ENCODE measurements at places on chromosomes 2 and 18. TPM values are rescaled to one million over a fixed set of nuclear protein-coding genes. Genes with fewer than 3 reads are reported as not detected.

DNA sequence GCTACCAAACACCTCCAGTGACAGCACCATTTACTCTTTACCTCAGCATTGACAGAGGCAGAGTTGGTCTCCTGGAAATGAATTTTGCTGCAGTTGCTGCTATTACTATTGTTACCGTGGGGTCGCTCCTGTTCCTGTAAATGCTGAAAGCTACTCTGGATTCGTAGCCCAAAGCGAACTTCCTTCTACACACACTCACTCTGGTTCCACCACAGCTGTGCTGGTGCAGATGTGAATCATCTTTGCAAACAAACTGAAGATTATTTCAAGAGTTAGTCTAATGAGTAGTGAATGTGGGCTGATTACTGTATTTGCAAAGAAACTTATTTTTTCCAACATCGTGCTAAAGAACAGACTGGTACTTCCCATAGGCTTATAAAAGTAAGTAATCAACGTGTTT lies 304.0 kb downstream of the LPIN1 start:
- H3K4me3 ChIP-seq = no peak overlapping the region
- no peaks in the 10 kb centered on the region for H3K36me3 ChIP-seq
- H3K4me1 ChIP-seq = no peaks in the 10 kb centered on the region
- DNase-seq = peak; percentile 23
- no peaks in the 10 kb centered on the region for H3K27me3 ChIP-seq

DNA sequence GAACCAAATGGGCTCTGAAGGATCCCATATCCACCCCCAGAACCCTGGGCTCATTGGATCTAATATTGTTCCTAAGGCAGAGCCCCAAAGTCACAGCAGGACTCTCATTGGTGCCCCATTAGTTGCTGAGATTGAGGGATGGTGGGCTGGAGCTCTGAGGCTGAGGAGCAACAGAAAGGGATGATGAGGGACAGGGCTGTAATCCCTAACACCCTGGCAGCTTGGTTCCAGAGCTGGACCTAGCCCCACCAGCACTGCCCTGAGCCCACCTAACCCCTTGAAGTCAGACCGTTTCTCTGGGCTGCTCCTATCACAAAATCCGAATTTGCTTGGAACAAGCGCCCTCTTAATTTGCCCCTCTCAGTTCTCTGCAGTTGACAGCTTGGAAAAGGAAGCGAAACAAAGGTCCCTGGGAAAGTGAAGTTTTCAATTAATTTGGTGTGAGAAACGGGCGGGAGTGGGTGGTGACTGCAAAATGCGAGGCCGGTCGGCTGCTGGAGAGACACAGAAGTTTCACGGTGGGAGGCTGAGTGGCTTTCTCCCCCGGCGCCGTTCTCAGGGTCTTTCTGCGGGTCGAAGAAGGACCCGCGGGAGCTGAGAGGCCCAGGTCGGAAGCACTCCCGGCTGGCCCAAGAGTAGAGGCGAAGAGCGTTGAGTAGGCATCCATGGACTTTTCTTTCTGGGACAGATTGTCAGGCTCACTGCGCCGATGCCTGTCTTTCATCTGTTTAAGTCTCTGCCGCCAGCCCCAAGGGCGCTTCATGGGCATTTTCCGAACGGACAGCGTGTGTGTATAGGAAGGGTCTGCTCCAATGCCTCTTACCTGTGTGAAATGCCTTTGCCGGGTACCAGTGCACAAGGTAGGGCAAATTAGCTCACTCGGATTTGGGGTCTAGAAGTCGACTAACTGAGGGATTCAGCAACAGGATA lies 927 bp upstream of the HOXD13 start:
- peaks cover 7% of the 10 kb centered on the region for H3K4me1 ChIP-seq
- H3K27ac ChIP-seq = peak overlapping the region; percentile 88
- H3K27me3 ChIP-seq = peaks cover 95% of the 10 kb centered on the region
- no peak for DNase-seq
- peak overlapping the region; percentile 21 for H3K4me3 ChIP-seq

The UPP2 gene
- 0.52 TPM for total RNA-seq

The GPR75 gene
- 1.5 TPM for total RNA-seq

The REG3G gene
- total RNA-seq = not detected

- H3K36me3 ChIP-seq = no peaks in the 10 kb centered on the region
- peaks cover 4% of the 10 kb centered on the region for H3K4me1 ChIP-seq
- no peak overlapping the region for H3K4me3 ChIP-seq
- no peak overlapping the region for H3K27ac ChIP-seq
- H3K27me3 ChIP-seq = no peaks in the 10 kb centered on the region
- no peak for DNase-seq
Observed at GRCh38 chr2:207523005-207523404, 6.8 kb upstream of the CREB1 start.

The FBLN7 gene
- total RNA-seq = 1.6 TPM

DNA sequence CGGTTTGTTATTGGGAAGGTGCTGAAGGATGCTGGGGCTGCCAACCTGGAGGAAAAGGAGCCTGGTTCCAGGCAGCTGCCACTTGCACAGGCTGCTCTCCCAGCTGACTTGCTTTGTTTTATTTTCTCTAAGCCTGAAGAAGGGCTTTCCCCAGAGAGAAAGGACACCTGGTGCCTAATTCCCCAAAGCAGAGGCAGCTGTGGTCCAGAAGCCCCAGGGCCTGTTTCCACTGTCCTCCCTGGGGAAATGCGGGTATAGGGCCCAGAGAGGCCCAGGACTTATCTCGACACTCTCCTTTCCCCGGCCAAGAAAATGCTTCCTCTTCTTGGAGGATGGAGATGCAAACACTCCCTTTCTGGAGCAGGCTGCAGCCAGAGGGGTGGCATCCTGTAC lies 30.1 kb downstream of the INO80C start:
- no peak overlapping the region for H3K27ac ChIP-seq
- DNase-seq = no peak
- H3K4me1 ChIP-seq = peaks cover 13% of the 10 kb centered on the region
- H3K27me3 ChIP-seq = no peaks in the 10 kb centered on the region
- no peak overlapping the region for H3K4me3 ChIP-seq

- H3K4me3 ChIP-seq = no peak overlapping the region
- no peak overlapping the region for H3K27ac ChIP-seq
- no peaks in the 10 kb centered on the region for H3K36me3 ChIP-seq
- H3K27me3 ChIP-seq = no peaks in the 10 kb centered on the region
- H3K4me1 ChIP-seq = peaks cover 24% of the 10 kb centered on the region
Observed at GRCh38 chr2:37614061-37614738, 57.2 kb downstream of the CDC42EP3 start.

The KCNG3 gene
- total RNA-seq = 0.57 TPM

The ANO7 gene
- total RNA-seq = 1.00 TPM

DNA sequence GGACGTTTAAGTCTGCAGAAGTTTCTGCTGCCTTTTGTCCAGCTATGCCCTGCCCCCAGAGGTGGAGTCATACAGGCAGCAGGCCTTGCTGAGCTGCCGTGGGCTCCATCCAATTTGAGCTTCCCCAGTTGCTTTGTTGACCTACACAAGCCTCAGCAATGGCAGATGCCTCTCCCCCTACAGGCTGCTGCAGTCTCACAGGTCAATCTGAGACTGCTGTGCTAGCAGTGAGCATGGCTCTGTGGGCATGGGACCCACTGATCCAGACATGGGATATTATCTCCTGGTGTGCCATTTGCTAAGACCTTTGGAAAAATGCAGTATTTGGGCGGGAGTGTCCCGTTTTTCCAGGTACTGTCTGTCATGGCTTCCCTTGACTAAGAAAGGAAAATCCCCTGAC lies 726.0 kb downstream of the ERBB4 start:
- H3K27ac ChIP-seq = no peak overlapping the region
- no peak overlapping the region for H3K4me3 ChIP-seq
- H3K4me1 ChIP-seq = no peaks in the 10 kb centered on the region
- H3K36me3 ChIP-seq = no peaks in the 10 kb centered on the region
- no peaks in the 10 kb centered on the region for H3K27me3 ChIP-seq
- no peak for DNase-seq

DNA sequence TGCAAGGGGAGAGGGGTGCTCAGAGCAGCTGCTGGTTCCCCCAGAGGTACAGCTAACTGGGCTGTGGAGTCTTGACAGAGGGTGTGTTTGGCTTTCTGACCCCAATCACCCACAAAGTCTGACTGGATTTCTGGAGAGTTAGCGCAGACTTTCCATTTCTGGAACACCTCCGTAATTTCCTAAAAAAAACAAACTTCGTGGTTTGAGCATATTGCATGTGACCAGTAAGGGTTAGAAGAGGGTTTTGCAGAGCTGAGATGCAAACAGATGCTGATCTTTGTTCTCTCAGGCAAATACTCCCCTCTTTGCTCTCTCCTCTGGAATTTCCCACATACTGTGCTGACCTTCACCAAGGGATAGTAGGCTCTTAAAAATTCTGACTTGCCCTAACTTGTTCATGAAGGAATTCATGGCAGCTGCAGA lies 44.5 kb upstream of the TMEM247 start:
- H3K27me3 ChIP-seq = no peaks in the 10 kb centered on the region
- no peaks in the 10 kb centered on the region for H3K4me1 ChIP-seq
- H3K27ac ChIP-seq = no peak overlapping the region

DNA sequence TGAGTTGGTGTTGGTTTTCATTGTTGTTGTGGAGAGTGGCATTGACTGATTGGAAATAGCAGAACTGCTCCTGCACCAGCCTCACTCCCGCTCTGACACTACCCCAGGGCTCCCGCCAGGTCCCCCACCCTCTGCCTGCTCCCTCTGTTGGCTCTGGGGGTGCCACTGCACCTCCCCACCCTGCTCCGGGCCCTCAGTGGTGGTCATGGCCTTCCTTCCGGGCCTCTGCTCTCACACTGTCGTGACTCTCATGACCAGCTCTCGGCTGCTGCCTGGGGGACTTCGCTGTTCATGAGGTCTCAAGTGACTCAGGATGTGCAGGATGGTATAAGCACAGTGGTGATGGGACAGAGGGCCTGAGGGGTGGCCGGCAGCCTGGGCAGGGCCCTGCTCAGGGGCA lies 113.2 kb downstream of the MARCHF4 start:
- peaks cover under 1% of the 10 kb centered on the region for H3K27me3 ChIP-seq
- H3K4me1 ChIP-seq = no peaks in the 10 kb centered on the region
- no peak overlapping the region for H3K4me3 ChIP-seq
- no peak for DNase-seq
- no peaks in the 10 kb centered on the region for H3K36me3 ChIP-seq

The DIPK1C gene
- 0.40 TPM for total RNA-seq

DNA sequence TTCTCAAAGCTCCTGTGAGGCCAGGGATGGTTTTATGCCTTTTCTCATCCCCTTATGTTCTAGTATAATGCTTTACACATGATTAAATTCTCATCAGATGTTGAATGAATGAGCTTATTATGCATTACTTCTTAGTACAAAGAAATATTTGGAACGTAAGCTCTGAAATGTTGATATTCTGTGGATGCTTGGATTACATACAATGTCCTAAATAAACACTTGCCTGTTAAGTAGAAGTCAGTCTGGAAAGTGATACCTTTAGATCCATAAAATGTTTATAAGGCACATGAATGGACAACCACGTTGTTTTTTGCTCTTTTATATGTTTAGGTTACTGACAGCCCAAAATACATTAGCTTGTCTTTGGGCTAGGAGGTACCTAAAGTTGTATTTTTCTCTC lies 248.6 kb downstream of the NEDD4L start:
- DNase-seq = no peak
- H3K27ac ChIP-seq = no peak overlapping the region
- no peaks in the 10 kb centered on the region for H3K36me3 ChIP-seq
- no peaks in the 10 kb centered on the region for H3K27me3 ChIP-seq
- no peak overlapping the region for H3K4me3 ChIP-seq

- no peaks in the 10 kb centered on the region for H3K27me3 ChIP-seq
- no peak overlapping the region for H3K27ac ChIP-seq
- H3K4me1 ChIP-seq = peaks cover 14% of the 10 kb centered on the region
Observed at GRCh38 chr2:112758711-112759110, 5.7 kb downstream of the CKAP2L start.

All from hepatocyte (in vitro differentiated cells).